GM20000 (cell line): ENCODE measurements at places on chromosomes 4 and X.

DNA sequence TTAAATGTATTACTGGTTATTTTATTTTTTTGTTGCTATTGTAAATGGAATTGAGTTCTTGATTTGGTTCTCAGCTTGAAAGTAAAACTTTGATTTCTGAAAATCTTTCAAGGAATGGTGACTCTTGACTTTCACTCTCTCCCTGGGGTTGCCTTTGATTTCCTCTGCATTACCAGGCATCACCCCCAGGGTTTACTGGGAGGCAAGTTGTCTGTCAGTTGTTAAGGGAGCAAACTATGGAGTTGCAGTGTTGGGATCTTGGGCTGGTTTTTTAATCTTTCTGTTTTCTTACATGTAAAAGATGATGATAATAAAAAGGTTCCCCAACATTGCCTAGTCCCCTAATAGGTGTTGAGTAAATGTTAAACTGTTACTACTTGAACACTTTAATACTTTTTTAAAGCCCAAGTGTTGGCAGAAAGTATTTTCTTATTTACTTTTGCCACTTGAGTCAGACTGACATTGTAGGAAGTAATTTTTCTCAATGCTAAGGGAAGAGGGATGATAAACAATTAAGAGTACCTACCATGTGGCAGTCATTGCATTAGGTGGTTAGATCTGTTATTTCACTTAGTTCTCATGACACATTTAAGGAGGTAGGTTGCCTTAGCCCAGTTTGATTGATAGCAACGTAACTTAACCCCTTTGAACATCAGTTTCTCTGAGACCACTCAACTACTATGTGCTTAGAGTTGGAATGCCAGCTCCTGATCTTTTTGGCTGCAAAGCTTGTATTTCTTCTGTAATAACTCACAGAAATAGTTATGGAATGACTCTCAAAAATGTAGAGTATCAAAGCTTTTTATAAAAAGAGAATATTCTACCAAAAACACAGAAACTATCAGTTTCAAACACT is 67.1 kb downstream of the DCLK2 start:
- no peak for DNase-seq

GRCh38 chr4:44118971-44119680 is 329.5 kb downstream of the KCTD8 start:
- no peak for DNase-seq

GRCh38 chr4:73021634-73022033 is 47.9 kb downstream of the COX18 start:
- DNase-seq = peak; percentile 36

- DNase-seq = no peak
Observed at GRCh38 chr4:52883707-52884669, 21.9 kb downstream of the RASL11B start.

- no peak for DNase-seq
Observed at GRCh38 chr4:170248576-170248975, 158.8 kb upstream of the AADAT start.

DNA sequence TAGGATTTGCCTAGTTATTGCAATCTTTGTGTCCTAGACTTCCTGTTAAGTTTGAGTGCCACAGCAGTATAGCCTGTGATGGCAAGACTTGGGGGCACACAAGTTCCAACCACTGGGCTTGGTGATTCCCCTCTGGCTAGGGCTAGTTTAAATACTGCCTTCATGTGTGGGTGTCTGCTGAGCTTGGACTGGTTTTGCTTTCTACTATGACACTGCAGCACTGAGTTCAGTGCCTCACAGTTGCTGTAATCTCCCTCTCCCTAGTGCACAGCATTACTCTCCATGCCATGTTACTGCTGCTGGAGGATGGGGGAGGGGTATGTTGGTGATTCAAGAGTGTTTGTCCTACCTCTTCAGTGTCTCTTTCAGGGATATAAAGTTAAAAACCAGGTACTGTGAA is 379.6 kb downstream of the IL15 start:
- DNase-seq = no peak

GRCh38 chr4:113013751-113014150 is 35.7 kb upstream of the ANK2 start:
- no peak for DNase-seq

- no peak for DNase-seq
Observed at GRCh38 chr4:157576671-157577217, 356.2 kb downstream of the GRIA2 start.
